Activated CD4-positive, alpha-beta T cell treated with anti-CD3 and anti-CD28 coated beads, Interleukin-2, amount 50 U/mL, for 16 hours (primary cell): ENCODE measurements at places on chromosomes 11 and 22.

DNA sequence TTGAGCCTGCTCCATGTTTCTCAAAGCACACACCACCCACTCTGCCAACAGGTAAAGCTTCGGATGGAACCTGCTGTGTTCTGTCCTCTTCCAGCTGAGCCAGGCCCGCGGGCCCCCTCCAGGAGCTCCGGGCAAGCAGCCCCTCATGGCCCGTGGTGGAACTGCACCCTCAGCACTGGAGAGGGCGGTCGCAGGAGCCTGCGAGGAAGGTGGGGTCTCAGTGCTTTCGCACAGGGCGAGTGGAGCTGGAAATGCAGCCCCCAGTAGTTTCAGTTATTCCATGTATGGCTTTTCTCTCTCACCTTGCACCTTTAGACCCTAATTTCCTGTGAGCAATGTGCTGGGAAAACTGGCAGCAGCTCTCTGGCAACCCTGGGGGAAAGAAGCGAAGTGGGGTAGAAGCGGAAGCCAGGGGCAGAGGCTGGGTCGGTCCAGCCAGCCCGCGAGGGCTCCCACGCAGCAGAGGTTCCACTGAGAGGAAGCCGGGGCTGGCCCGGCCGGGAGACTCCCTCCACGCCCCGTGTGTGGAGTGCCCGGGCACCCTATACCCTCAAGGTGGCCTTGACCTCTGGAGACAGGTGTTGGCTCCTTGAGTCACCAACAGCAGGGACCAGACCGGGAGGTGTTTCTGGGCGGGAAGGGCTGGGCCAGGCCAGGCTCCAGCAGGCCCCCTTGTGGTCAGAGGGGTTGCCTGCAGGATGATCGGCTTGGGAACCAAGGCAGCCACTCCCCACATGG lies 119.9 kb upstream of the TMEM45B start:
- peak; percentile 71 for DNase-seq

DNA sequence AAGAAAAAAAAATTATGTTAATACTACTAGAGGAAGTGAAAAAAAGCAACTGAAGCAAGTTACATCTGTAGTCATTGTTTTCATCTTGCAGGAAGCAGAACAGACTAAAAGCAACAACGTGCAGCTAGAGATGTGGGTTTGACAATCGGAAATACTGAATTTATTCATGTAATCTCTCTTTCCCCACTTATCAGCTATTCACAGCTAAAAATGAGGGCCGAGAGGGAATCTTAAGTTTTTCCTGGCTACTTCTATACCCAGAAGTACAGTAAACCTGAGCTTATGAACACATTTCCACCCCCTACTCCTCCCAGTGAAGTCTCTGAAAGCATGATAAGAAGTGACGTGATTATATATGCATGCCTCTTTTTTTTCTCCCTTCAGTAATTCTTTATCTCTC lies 116.5 kb downstream of the SPON1 start:
- DNase-seq = no peak

DNA sequence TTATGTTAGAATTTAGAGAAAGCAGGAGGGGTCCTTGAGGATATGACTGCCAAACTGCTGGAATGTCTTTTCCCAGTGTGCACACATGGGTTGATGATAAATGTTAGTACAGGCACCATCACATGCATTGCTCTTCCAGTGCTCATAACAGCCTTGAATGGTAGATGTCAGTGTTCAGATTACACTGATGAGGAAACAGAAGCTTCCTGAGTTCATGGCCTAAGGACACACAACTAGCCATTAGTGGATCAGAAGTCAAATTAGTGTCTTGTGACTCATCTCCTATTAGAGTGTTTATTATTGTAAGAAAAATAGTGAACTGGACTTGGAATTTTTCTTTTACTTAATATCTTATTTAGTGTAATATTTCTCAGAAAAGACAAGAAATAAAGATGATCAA lies 241.5 kb downstream of the DDX10 start:
- DNase-seq = no peak

- no peak for DNase-seq
These were observed 1045.8 kb downstream of the BRD1 start for GRCh38 chr22:48781868-48782267.

- no peak for DNase-seq
These were observed 1.5 kb downstream of the DGAT2 start for GRCh38 chr11:75770102-75770501.

- DNase-seq = no peak
These were observed 2.1 kb downstream of the C11orf16 start for GRCh38 chr11:8930456-8931175.

DNA sequence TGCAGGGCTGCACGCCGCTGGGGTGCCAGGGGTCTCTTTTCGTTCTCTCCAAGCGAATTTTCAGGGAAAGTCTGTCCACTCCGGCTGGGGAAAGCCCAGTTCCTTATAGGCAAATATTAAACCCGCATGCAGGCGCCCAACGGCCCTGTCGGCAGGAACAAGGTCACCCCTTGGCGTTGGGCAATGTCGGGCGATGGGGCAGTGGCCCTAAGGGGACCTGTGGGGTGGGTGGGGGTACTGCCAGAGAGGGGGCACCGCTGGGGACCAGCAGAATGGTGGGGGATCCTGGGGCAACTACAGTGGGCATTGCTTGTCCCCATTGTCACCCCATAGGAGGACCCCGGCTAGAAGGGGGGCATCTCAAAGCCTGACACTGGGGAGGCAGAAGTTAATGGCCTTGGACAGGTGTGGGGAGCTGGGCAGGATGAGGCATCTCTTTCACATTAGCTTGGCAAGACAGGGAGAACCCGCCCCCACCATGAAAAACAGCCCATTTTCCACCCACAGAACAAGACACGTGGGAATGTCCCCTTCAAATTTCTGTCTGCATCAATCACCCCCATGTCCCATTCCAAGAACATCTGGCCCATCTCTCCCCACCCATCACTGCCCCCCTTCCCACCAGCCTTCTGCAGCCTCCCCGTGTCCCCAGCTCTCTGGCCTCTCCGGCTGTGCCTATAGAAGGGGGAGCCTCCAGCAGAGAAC lies 5.5 kb upstream of the IGF2 start:
- no peak for DNase-seq

DNA sequence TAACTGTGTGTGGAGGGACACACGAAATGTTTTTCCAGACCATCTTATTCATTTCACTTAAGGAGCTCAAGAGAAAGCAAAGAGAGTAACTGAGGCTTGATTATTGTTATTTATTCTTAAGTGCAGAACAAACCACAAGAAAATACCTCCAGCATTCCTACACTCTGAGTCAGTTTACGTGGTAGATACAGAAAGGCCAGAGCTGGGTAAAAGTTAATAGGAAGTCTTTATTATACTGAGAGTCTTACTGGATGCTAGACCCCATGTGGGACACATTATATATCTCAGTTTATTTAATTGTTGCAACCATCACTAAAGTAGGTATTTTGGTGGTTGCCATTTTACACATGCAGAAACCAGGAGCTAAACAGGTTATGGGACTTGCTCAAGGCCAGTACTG lies 261.4 kb upstream of the POU2AF2 start:
- DNase-seq = no peak

- DNase-seq = no peak
These were observed 336.5 kb downstream of the TMEM135 start for GRCh38 chr11:87374038-87374807.

DNA sequence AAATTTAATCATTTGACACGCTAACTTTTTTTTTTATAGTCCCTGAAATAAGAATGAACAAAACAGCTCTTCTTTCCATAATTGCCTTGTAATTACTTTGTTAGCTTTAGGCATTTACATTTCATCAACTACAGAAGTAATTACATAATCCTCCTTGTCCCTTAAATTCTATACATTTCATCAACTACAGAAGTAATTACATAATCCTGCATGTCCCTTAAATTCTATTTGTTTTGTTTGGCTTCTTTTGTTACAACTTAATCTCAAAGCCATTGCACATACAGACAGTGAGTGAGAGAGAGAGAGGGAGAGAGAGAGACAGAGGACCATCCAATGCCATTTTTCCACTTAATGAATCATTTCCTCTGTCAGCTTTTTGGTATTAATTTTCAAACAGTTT lies 873.2 kb downstream of the METTL15 start:
- no peak for DNase-seq

DNA sequence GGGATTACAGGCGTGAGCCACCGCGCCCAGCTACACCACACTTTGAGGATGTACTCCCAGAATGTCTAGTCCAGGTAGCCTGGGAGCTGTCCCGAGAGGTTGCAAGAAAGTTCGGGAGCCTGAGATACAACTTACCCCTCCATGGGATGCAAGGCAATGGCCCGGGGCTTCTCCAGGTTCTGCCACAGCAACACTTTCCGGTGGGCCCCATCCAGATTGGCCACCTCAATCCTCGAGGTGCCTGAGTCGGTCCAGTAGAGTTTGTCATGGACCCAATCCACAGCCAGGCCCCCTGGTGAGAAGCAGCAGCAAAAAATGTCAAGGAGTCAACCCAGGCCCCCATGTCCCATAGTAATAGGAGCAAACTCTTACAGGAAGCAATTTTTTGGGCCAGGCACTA lies 25.5 kb downstream of the LRP4 start:
- DNase-seq = no peak

DNA sequence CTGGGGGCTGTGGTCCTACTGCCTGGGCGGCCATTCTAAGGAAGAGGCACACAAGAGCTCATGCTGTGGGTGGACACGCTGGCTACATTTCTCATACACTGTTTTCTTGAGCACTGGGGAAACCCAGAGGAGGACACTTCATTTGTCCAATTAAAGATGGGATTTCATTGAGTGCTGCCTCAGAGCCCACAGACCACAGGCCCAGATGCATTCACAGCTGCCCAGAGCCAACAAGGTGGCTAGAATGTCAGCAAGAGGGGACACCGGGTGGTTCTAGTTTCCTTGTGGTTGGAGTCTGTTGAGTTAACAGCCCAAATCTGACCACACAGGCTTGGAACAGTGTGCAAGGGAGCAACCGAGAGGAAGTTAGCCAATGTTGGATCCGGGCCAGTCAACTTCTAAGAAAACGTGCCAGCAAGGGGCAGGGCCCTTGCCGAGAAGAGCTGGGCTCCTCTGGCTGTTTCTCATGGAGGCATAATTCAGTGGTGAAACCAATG lies 35.0 kb upstream of the SORL1 start:
- peak; percentile 61 for DNase-seq

DNA sequence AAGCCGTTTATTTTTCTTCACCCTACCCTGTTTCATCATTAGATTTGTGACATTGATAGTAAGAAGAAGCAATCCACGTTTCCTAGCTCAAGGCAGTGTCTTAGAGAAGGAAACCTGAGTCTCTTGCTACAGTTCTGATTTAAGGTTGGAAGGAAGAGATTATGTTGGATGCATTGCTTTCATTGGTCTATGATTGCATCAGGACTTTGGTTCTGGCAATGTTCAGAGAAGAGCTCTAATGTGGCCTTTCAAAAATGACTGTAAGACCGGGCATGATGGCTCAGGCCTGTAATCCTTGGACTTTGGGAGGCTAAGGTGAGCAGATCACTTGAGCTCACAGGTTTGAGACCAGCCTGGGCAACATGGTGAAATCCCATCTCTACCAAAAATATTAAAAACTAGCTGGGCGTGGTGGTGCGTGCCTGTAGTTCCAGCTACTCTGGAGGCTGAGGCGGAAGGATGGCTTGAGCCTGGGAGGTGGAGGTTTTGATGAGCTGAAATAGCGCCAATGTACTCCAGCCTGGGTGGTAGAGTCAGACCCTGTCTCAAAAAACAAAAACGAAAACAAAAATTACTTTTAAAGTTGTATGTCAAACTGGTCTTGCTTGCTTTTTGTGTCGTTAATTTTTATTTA lies 4.1 kb downstream of the NUCB2 start:
- no peak for DNase-seq
